ENCODE measurements at places on chromosomes 6 and 20. TPM values are rescaled to one million over a fixed set of nuclear protein-coding genes. Genes with fewer than 3 reads are reported as not detected.

- no peak for DNase-seq
Observed at GRCh38 chr20:6575912-6576401, 191.5 kb upstream of the BMP2 start.

DNA sequence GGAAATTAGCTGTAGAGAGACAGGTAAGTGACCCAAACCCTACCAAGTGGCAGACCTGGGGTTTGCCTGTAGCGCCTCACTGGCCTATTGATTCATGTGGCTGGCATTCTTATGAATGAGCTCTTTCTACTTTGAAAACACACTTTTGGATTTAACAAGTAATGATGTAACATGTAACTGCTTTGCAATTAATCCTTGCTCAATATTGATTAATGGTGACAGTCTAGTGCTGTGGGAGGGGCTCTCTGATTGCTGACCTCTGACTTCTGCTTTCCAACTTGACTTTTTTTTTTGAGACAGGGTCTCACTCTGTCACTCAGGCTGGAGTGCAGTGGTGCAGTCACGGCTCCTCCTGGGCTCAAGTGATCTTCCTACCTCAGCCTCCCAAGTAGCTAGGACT is 82.7 kb downstream of the TIAM2 start:
- no peak for DNase-seq

GRCh38 chr6:1378065-1379016 is 11.0 kb upstream of the FOXF2 start:
- DNase-seq, result no peak

DNA sequence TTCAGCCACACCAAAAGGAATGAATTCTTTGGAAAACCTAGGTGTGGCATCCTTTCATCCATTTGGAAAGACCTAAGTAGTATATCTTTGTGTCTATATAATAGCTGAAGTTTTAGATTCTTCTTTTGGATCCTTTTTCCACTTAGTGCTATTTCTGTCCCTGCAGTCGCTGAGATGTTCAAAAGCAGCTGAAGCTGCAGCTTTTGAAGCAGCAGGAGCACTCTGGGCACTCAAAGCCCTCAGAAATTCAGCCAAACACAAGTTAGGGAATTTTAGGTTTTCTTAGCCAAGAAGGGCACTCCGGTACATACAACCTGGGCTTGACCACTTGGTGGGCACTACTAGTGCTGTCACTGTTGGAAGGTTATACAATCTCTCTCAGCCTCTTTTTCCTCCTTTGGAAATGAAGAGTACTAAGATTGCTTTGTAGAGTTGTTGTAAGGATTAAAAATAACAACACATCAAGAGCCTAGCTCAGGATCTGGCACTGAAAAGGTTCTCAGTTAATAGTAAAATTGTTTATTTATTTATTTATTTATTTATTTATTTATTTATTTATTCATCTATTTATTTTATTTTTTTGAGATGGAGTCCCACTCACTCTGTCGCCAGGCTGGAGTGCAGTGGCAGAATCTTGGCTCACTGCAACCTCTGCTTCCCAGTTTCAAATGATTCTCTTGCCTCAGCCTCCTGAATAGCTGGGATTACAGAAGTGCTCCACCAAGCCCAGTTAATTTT is 71.9 kb upstream of the SLC22A16 start:
- no peak for DNase-seq

DNA sequence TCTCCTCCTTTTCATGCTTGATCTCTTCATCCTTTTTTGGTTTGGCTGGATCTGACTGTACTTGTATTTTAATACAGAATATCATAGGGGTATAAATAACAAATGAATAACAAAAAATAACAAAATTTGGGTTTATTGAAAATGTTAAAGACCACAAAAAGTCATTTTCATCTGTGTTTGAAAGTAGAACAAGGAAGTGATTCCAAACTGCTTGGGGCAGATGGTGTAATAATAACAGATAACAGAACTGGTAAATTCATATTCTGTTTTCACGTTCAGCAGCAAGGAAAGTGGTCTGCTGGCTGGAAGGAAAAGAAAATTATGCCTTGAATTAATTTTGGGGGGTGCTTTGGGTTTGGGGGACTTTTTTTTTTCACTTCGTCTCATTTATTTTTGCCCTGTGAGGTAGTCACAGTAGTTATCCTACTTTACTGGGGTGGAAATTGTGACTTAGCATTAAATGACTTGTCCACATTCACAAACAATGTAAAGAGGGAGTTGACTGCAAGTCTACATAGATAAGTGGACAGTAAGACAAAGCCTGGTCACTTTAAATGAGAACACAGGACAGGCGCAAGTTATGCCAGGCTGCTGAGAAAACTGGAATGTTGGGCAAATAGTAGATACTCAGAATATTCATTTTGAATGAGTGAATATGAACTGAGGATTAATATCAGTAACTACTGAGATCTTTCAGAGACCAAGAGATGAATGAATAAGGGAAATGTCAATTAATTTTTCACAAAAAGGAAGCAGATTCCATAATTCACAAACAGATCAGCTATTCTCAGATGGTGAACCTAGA is 193.9 kb upstream of the CITED2 start:
- DNase-seq, result no peak

- DNase-seq, result no peak
Observed at GRCh38 chr6:125886914-125887313, 69.7 kb upstream of the HINT3 start.

GTPBP2 gene
- total RNA-seq, result 52.1 TPM

FHL5 gene
- total RNA-seq, result not detected

Measured in activated naive CD8-positive, alpha-beta T cell treated with anti-CD3 and anti-CD28 coated beads for 36 hours (primary cell).